ENCODE measurements at places on chromosomes 1 and 21. TPM values are rescaled to one million over a fixed set of nuclear protein-coding genes. Genes with fewer than 3 reads are reported as not detected.

DNA sequence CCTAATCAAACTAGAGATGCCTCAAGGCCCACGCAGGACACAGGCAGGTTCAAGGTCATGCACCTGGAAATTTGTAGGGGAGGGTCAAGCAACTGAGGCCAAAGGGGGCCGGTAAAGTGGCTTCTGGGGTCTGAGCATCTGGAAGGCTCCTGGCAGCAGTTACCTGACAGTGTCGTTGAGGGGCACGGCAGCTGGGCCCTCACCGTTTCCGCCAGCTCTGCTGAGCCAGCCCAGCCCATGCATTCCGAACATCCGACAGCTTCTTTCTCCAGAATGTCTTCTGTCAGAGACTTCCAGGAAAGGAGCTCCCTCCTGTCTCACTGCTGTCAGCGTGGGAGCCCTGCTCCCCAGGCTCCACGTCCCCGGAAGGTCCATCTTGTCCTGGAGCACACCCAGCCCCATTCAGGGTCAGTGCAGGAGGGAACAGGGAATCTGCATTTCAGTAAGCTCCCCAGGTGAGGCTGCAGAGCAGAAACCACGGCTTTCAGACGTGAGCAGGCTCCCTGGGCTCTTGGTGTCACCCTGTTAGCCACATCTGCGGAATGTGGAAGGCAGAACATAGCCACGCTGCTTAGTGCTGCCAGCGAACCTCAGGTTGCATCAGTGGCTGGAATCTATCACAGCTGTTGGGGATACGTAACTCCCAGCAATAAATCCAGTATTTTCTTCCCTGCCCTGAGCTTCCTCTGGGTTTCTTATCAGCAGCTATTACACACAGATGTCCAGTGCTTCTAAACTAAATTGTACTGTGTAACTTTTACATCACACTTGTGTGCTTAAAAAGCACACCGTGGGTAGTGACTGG, 36.3 kb upstream of the FAM3B start:
- DNase-seq: no peak

DNA sequence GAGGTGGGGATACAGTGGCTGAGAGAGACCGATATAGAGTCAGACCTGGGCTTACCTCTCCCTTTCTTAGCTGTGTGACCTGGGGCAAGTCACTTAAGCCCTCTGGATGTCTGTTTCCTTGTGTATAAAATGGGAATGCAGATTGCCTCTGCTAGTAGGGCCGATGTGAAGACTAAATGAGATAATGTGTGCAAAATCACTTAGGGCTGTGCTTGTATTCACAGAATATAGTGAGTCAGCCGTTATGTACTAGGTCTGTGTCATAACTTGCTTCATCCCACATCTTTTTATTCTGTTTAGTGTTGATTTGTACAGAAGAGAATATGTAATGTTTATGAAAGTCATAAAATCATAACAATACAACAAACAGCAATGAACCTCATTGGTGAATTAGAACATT, 56.0 kb downstream of the PTPRU start:
- no peak for DNase-seq

GRCh38 chr1:57276918-57277317, 146.9 kb downstream of the DAB1 start:
- no peak for DNase-seq

GRCh38 chr1:41003127-41003639, 18.3 kb downstream of the SLFNL1 start:
- DNase-seq: no peak

B3GALT2 gene
- 59.2 TPM for total RNA-seq

PROK1 gene
- 1.3 TPM for total RNA-seq

ACTL8 gene
- not detected for total RNA-seq

ADORA3 gene
- 10.9 TPM for total RNA-seq

TP73 gene
- not detected for total RNA-seq

CD247 gene
- total RNA-seq: 0.32 TPM

All from right cardiac atrium (tissue), 5 donors.